ENCODE measurements at places on chromosomes 1 and 21.

GRCh38 chr21:32103361-32103760 is 175.5 kb downstream of the MIS18A start:
- no peak for DNase-seq

GRCh38 chr1:100396651-100397050 is 44.3 kb downstream of the CDC14A start:
- no peak for DNase-seq

GRCh38 chr1:97903626-97904025 is 17.2 kb downstream of the DPYD start:
- no peak for DNase-seq

- no peak for DNase-seq
Observed at GRCh38 chr1:236311040-236311439, 29.3 kb upstream of the ERO1B start.

DNA sequence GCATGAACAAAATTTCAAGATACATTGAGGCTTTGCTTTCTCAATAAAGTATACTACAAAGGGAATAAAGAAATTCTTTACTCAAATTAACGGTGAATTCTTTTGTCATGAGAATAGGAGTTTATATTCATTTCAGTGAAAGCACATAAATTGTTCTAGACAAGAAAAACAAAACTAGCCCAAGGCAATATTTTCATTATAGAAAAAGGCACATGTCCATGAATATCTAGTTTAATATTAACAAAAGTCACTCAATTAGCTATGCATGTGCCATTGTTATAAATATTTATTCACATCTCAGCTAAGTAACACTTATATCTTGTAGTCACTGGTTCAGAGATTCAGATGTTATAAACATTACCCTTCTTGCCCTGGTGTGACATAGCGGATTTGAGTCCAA is 369.3 kb downstream of the GPATCH2 start:
- DNase-seq = no peak
